ENCODE measurements at places on chromosomes 2 and 18.

DNA sequence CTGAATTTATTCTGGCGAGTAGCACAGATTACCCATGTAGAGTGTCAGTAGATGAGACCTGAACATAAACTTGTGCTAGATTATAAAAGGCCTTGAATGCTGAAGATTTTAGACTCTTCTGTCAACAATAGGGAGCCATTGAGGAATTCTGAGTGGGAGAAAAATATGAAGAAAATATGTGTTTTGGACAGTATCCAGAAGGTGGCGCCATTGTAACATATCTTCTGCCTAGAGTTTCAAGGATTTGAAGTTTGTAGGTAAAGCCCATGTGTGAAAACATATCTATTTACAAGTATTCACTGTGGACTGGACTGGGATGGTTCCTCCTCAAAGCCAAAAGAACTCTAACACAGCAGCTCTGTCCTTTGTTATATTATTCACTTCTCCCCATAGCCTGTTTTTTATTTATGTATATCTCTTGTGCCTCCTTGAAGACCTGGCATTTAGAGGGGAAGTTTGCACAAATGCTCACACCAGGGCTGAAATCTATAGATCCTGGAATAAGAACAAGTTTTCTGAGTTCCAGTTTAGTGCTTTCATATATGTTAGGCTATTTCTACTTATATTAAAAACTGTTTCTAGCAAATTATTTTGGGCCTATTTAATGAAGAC, 124.9 kb downstream of the RDH14 start:
- DNase-seq: no peak

- no peak for DNase-seq
Measured at GRCh38 chr2:222733846-222734702, 62.6 kb downstream of the MOGAT1 start.

DNA sequence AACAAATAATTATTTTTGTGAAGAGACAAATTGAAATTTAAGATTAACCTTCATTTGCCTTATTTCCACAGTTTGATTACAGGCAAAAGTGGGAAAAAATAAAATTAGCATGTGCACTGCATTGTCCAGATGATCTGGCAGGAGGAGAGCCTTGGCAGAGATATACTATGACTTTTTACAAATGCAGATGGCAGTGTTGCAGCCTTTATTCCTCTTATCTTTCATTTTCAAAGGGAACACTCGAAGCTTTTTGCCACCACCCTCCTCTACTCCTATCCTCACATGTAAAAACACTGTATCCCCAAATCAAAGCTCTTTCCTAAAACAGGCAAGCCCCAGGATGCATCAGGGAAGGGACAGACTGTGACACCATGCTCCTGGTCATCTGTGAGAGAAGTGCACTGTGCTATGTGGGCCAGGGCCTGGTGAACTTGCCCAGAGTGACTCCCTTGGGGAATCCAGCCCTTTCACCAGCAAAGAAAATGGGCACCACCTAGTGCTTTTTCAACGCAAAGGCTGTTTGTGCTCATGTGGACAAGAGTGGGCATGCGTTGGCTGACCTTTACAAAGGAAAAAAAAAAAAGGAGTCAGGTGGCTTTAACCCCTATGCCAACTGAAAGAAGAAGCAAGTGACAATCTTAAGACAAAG, 74.7 kb upstream of the ETAA1 start:
- DNase-seq: no peak

DNA sequence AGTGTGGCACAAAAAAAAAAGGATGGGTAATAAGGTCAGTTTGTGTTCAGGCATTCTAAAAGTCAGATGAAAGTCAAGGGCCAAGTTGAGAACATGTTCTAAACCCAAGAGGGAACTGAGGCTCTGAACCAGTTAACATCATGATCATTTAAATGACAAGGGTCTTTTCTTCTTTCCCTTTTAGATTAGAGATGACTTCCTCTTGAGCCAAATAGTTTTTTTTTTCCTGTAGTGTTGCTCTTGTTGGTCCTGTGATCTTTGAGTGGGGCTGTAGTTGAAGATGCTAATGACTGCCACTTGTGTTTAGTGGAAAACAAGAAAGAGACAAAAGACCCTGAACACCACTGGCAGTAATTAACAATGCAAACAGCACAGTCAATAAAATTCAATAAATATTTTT, 482.7 kb upstream of the SYT4 start:
- no peak for DNase-seq

- no peak for DNase-seq
Measured at GRCh38 chr2:146209842-146210275, 1635.0 kb upstream of the ACVR2A start.

- no peak for DNase-seq
Measured at GRCh38 chr18:2719040-2719439, 63.5 kb downstream of the SMCHD1 start.

DNA sequence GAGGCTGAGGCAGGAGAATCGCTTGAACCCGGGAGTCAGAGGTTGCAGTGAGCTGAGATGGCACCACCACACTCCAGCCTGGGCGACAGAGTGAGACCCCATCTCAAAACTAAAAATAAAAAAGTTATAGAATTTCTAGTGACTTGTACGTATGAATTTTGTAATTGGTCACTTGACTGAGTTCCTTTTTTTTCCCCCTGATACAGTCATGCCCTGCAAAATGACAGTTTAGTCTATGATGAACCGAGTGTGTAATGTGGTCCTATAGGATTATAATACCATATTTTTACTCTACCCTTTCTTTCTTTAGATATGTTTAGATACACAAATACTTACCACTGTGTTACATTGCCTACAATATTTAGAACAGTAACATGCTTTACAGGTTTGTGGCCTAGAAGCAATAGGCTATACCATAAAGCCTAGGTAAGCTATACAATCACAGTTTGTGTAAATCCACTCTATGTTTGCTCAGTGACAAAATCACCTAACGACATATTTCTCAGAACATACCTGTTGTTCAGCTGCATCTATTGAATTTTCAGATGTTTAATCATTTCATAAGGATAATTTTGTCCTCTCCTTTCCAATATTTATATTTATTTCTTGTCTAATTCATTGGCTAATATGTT, 25.4 kb downstream of the SOCS6 start:
- no peak for DNase-seq

DNA sequence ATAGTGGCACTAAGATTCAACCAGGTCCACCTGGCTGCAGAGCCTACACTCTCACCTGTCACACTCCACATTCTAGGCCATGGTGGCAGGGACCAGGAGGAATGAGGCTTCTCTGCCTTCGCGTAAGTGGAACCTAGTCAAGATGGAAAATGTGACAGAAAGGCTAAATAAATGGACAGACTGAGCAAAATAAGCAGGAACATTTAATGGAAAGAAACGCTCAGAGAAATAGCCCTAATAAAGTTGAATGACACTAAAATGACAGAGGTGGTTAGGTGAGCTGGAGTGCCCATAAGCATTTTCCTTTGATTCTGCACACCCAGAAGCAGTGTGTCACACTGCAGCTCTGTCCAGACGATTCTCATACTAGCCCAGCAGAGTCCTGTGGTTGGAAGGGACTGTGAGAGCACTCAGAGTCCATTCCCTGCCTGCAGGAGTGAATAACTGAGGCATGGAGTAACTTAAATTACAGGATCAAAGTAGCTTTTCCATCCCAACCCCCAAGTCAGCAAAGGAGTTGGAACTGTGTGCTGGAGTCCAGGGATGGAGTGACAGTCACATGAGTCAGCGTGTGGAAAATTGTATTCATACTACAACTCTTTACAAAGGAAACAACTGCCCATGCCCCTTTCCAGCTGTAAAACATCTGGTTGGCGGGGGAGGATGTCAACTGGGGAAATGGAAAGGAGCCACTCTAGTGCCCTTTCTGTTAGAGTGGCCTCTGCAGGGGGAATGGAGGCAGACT, 105.4 kb upstream of the LGALSL start:
- no peak for DNase-seq

DNA sequence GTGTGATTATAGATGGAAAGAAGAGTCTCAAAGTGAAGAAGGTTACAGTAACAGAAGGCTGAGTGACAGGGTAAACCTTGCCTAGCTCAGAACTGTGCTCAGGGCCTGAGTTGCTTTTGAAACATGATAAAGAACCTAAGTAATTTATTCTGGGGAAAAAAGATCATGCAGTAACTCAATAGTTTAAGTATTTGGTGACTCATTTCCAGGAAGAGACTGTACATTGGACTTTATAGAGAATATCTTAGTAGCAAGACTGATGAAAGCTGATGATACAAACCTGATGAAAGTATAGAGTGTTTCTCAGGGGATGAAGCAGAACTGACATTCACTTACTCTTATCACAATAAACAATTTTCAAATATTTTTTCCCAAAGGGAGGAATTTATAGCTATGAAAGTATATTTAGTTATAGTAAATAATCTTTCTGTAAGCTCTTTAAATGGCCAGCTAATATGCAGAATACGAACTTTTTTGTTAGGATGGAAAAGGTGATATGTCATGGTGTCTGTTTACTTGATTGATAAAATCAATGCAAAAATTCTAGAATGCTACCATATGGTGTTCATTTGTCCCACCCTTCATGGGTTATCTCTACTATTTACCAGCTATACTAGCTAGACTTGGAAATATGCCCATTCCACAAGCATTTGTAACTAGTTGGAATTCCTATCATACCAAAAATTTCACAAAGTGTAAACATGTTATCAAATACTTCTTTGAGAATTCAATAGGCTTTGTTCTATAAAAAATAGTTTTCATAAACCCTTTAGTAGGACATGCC, 1265.5 kb upstream of the ACVR2A start:
- no peak for DNase-seq

DNA sequence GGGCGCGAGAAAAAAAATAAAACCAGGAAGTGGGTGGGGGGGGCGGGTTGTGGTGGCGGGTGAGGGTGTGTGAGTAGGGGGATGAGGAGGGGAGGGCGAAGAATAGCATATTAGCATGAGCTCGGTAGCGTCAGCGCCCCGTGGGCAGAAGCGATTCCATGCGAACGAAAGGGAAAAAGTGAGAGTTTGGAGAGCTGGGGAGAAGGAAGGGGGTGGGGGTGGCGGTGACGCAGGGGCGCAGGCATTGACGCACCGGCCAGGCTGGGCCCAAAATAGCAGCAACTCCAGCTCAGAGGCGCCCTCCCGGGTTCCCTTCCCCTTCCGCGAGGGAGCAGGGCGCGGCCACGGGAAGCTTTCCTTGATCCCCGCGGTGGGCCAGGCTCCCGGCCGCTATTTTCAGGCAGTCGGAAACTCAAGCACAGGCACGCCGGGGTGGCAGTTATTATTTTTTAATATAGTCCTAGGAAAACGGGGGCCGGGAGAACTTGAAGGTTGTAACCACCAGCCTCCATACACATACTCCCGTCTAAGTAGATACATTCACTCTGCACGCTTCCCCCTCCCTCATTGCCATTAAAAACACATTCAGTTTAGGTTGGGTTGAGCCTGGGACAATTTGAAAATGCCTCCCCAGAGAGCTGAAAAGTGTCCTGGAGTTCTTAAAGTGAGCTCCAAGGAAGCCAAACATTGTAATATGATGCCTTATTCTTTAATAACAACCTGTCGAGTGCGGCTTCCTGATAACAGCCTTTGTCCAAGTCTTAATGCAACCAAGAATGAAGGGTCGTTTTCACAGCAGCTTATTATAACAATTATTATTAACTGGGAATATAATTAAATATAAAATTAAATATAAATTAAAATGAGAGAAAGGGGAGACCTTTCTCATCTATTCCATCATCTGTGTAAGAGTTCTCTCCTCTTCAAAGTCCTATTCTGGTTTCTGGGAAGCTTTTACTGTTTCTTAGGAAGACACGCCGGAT, 2.3 kb upstream of the NR4A2 start:
- DNase-seq: peak; percentile 67

DNA sequence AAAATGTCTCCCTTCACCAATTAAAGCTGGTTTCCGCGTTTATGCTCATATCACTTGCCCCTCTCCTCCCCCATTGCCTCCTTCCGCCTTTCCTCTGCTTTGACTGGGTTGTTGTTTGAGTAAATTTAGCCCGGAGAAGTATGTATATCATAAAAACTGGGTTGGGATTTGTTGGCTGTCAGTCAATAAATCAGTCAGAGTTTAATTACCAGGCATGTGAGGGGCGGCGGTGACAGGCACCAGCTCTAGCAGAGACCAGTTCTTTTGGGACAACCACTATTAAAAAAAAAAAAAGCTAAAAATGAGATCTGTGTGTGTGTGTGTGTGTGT, 382.4 kb upstream of the SMIM21 start:
- DNase-seq: no peak

- DNase-seq: no peak
Measured at GRCh38 chr2:44877417-44877816, 64.1 kb upstream of the SIX3 start.

DNA sequence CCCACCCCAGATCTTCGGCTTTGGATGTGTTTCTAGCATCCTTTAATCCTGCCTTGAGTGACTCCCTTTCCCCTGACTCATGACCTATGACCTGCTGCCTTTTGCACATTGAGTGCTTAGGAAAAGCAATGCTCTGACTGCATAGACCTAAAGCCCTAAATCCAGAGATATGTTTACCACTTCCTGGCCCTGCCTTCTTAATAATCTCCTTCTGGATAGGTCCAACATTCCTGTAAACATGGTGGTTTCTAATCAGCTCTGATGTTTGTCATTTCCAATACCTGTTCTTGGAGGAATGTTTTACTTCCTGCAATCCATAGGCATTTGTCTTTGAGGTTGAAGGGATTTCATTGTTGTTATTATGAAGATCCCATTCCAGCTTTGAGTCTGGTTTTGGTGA, 2.3 kb downstream of the SLC3A1 start:
- DNase-seq: no peak

GRCh38 chr2:88628571-88628939, 1.3 kb upstream of the EIF2AK3 start:
- DNase-seq: no peak

Measured in omental fat pad (tissue), 4 donors.